IPS-NIHi11 (cell line): ENCODE measurements at places on chromosomes 13 and 19.

GRCh38 chr13:93473441-93474270 is 247.0 kb downstream of the GPC6 start:
- DNase-seq, result no peak

DNA sequence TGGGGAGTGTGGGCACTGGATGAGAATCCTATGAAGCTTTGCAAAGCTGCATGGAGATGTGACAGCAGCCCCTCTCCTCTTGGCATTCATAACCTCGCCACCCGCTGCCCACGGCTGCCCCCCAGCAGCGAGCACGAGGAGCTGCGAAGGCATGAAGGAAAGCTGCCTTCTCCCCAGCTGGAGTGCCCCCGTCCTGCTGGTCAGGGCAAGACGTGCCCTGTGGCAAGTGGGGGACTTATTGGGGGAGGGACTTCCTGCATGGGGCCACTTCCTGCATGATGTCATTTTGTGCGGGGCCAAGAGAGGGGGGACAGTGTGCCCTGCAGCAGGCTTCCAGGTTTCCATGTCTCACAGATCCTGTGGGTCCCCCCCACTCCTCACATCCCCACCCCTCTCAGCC is 85.9 kb downstream of the TSHZ3 start:
- no peak for DNase-seq

DNA sequence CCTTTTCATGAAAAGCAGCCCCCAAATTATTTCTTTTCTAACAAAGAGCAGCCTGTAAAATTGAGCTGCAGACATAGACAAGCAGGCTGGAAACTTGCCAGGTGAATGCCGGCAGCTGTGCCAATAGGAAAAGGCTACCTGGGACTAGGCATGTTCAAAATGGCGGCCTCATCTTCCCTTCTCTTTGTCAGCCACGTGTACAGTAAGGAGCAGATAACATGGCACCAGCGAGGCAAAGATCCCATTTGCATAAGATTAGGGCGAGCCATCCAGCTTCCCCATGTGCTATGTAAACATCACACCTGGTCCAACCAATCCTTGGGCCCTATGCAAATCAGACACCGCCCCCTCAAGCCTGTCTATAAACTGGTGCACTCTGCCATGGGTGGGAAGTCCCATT is 31.2 kb upstream of the CACNA1A start:
- peak; percentile 8 for DNase-seq

DNA sequence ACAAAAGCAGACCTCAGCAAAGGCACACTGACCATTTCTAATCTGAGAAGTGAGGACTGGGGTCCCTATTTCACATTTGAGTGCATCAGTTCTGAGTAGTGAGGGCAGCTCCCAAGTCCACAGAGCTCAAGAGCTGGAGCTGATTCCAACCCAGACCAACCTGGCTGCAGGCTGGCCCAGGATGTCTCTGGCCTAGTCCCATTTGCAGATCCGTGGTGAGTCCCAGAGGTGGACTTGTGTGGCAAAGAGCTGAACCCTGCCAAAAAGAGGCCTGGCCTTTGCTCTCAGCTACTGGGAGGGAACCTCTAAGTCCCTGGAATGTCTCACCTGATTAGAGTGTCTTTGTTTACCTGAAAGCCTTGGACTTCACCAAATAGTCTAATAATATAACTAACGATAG is 14.6 kb downstream of the SIGLEC7 start:
- no peak for DNase-seq

- peak; percentile 88 for DNase-seq
Observed at GRCh38 chr19:44723952-44724319, 24.6 kb upstream of the BCL3 start.

DNA sequence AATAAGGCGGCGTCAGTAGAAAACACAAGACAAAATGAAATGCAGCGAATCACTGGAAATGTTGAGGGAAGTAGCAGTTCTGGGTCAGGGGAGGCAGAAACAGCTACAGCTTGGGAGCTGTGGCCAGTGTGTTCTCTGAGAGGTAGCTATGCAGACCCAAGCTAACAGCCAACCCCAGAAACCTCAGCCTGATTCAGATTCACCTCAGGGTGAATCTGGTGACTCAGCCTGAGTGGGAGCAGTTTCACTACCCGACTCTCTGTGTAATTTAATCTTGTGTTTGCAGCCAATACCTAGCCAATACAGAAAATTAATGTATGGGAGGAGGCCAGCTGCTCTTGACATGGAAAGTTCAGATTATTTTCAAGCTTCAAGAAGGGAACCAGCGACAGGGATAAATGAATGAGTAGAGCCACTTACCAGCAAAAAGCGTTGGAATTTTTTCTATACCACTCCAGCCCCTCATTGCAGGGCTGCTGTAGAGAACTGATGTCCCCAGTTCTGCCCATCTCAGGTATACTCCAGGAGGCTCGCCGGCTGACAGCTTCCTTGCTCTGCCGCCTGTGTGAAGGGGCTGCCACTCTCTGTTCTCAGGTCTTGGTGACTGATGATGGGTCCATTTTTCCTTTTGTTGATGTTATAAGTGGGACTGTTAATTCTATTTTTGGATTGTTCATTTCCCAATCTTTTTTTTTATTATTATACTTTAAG is 8.9 kb downstream of the IGFL3 start:
- DNase-seq, result peak; percentile 28

- DNase-seq, result no peak
Observed at GRCh38 chr19:43353606-43354304, at the start of gene CD177. TSS of gene CD177 (plus strand) at chr19:43353686. CDS start at chr19:43353715, 29 bp downstream.

DNA sequence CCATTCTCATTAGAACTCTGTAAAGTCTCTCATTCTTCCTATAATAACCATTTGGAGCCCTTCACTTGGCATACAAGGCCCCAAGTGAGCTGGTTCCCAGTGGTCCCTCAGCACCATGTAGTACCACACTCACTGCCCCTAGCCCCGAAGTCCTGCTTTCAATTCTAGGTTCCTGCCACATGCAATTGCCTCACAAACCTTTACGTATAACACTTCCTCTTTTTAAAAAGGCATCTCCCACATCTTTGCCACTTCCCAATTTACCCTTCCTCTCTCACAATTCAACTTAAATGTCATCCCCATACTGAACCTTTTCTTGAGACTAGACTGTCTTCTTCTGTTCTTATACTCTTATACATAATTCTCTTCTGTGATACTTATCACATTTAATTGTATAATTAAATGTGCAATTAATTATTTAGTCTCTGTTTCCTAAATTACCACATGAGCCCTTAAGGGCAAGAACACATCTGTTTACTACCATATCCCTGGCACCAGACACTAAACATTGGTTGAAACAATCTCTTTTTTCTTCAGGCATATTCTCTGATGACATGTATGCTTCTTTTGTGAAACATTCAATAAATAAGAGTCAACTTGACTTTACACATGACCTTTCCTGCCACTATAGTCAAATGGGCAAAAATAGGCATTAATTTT is 304.0 kb downstream of the SPRY2 start:
- no peak for DNase-seq

DNA sequence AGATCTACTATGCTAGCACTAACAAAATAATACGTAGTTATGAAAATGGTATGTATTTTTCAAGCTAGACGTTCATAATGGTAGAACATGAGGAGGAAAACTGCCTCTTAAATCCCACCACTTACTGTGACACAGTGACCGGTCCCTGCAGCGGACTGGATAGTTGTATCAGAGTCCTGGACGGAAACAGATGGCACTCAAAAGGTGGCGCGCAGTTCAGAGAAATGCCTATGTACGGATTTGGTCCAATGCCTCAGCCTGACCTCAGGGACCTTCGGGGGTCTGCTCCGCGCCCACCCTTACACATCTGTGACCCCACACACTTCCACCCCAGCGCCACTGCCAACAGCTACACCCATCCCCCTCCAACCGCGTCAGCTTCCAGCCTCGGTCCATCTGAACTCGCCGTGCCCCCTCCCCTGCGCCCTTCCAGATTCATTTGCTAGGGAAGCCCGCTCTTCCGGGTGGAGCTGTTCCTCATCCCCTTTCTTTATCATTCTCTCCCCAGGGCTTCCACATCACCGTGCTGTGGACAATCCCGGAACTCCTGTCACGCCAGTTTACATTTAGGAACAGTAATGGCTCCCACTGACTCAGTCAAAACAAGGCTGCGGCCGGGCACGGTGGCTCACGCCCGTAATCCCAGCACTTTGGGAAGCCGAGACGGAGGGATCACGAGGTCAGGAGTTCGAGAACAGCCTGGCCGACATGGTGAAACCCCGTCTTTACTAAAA is 792 bp upstream of the LENG8 start:
- DNase-seq, result peak; percentile 61

- DNase-seq, result no peak
Observed at GRCh38 chr19:1291761-1292418, 6.2 kb downstream of the EFNA2 start.

GRCh38 chr19:43809762-43810696 is 7.8 kb upstream of the LYPD5 start:
- peak; percentile 41 for DNase-seq

DNA sequence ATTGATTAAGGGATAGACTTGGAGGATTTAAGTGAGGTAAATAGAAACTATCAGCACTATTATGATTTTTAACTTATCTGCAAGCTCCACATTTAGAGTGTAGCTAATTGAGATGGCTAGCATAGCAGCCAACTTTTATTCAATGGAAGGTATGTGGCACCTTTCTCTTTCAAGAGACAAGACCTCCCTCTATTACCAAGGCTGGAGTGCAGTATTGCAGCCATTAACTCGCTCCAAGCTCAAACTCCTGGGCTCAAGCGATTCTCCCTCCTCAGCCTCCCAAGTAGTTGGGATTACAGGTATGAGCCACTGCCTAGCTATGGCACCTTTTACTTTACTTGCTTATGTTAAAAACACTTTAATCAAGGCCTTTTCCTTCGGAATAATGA is 8.2 kb downstream of the TPT1 start:
- DNase-seq, result no peak

DNA sequence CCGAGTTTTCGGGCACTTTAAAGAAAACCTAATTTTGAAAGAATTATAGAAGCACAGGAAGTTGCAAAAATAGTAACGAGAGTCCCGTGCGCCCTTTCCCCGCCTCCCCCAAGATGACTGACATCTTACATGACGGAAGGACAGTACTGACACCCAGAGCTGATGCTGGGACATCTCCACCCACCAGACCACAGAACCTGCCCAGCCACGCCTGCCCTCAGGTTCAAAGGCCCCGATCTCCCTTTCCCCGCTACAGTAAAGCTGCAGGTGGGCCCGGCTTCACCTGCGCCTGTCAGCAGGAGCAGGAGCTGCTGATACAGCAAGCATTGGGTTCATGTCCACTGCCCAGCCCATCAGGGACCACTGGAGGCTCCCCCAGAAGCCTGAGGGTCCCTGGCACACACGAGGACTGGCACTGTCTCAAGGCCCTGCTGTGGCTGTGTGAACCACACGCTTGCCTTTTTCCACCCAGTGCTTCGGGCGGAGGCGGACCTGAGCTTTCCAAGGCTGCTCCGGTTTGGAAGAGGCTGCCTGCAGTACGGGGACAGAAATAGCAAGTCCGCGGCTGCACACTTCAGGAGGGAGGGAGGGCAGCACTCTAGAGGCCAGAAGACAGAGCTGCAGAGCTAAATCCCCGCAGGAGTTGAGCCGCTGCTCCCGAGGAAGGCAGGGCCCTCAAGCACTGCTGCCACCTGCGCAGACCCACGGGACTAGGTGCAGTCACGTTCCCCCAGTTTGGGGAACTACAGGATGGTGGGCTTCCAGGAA is 8.7 kb downstream of the MAP2K2 start:
- no peak for DNase-seq

DNA sequence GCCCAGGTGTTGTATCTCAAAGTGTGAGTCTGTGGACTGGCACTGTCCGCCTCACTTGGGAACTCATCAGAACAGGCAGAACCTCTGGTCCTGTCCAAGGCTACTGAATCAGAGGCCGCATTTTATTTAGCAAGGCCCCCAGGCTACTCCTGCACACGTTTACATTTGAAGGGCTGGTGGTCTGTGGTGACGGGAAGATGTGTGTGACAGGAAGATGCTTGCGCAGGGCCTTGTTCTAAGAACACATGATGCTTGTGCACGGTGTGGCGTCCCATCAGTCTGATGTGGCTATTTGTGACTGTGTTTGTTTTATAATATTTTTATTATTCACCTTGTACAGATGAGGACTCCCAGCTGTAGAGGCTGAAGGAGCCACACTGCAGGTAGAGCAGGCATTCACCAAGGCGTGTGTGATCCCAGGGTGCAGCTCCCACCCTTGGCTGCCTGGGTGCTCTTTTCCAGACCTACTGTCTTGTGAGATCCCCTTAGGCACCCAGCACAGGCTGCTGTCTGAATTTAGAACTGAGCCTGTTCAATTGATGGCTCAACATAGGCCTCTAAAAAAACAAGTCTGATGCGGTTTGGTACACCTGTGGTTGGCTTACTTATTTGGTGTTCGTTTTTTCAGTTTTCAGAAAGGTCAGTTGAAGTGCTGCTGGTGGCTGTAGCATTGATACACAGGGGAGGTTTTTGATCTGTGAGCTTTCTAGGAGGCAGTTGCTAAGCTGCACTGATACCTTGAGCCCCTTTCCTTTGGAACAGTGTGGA is 3.1 kb downstream of the SLC25A15 start:
- DNase-seq, result no peak

DNA sequence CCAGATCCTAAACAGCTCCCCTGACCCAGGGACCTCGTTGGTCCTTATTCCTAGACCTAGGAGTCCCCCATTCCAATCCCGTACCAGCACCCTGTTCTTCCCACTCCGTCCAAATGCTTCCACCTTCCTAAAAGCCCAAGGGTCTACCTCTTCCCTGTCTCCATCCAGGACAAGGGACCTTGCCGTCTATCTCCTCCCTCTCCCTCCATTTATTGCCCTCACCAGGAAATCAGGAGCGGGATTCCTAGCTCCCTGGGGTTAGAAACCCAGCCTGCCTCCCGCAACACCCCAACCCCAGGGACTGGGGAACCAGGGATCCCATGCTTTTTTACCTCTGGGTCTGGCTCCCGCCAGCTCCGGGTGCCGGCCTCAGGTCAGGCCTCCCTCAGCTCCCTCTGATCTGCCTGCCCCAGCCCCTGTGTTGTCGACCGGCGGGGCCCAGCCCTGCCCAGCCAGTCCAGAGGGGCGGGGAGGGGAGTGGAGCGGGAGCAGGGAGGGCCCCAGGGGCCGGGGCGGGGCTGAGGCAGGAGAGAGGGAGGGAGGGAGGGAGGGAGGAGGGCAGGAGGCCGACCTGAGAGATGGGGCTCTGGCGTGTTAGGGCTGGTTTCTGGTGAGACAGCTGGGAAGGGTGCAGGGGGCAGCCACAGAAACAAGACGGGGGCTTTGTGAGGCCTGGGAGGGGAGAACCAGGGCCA is at the start of gene B3GNT8:
Gene B3GNT8, minus strand, starts transcription at position 423 of the 695 bp plus-strand sequence. CDS start 596 bp downstream, outside the sequence.
- DNase-seq, result peak; percentile 96

GRCh38 chr13:113880651-113881611 is 17.1 kb upstream of the GAS6 start:
- DNase-seq, result no peak
